ENCODE measurements at places on chromosomes 2 and 18.
A peak's percentile ranks its signal among the peaks of the same experiment; 100 is the strongest.

DNA sequence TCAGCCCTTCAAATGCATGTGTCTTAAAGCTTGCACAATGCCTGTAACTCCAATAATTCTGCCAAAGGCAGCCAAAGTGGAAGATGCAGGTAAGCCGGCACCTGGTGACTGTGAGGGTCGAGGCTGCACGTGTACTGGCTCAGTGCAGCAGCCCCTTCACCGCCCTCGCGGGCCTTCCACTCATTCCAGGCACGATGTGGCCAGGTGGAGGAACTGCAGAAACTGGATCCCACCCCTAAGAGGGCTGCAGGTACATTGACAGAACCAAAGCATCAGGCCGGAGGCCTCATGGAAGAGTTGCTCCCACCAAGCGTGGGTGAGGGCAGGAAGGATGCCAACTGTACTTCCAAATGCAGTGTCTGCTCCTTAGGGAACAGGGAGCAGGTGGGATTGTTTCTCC lies 253.4 kb downstream of the HDAC4 start:
- DNase-seq = no peak

DNA sequence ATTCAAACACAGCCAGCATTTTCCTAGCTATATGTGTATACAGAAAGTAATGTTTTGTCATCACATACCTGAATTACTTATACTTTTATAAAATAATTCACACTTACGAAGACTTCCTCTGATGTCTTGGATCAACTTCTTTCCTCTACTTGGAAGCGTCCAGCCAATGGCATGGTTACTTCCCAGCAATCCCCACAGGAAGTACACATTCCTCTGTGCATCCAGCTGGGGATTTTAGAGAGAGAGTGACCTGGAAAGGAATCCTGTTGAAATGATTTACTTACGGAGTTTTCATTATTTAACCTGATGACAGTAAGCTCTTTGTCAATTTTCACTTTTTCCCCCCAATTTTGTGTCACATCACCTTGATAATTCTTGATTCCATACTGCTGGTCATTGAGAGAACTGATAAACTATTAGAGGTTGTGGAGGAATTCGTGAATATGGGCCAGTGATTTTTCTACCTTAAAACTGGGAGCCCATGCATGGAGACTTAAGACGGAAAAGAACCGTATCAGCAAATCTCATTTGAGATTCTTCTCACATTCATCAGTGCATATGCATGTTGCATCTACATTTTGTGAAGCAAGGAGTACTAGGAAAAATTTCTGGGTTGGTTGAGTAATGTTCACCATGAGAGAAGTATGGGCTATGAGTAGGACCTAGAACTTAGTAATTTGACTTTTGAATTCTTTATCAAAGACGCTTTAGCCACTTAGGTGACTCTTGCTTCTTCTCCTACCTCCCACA lies 9.0 kb upstream of the IL18R1 start:
- DNase-seq = no peak

- peak; percentile 54 for DNase-seq
These were observed 109.8 kb downstream of the AP1S3 start for GRCh38 chr2:223727562-223727961.

DNA sequence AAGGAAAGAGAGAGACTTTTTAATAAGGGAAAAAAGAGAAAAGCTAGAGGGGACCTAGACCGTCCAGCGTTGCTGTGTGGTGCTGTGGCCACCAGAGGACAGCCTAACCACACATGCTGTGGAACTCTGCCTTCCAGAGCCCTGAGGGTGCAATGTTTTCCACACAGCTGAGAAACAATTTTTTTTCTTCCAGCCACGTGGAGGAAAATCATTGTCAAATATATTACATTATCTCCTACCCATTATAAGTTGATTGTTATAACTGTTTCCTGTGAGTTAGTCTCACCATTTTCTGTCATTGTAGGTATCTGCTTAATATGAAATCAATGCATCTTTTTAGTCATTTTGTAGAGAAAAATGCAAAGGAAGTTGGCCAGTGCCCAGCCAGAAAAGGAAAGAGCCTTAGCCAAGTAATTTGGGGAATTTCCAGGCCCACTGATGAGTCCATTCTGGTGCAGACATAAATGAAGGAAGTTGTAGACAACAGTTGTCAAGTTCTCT lies 5.9 kb upstream of the MRPL19 start:
- DNase-seq = no peak

- DNase-seq = no peak
These were observed 5.1 kb downstream of the RHOB start for GRCh38 chr2:20451761-20452499.

GRCh38 chr2:45180779-45181178 lies 171.5 kb upstream of the SIX2 start:
- DNase-seq = no peak

- DNase-seq = no peak
These were observed 53.4 kb downstream of the MC4R start for GRCh38 chr18:60319129-60319528.

GRCh38 chr2:88489181-88489580 lies 36.7 kb upstream of the FOXI3 start:
- DNase-seq = no peak

DNA sequence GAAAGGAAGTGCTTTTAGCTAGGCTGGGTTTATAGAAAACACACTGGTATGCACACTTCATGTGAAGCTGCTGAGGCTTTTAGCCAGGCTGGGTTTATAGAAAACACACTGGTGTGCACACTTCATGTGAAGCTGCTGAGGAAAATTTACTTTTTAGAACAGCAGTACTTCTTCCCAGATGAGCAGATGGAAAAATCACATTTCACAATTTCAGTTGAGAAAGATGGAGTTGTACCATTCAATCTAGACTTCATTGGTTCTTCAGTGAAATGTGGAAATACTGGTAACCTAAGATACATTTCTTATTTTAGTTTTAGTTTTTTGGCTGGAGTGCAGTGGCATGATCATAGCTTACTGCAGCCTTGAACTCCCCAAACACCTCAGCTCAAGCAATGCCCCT lies 11.1 kb downstream of the SNTG2 start:
- no peak for DNase-seq

DNA sequence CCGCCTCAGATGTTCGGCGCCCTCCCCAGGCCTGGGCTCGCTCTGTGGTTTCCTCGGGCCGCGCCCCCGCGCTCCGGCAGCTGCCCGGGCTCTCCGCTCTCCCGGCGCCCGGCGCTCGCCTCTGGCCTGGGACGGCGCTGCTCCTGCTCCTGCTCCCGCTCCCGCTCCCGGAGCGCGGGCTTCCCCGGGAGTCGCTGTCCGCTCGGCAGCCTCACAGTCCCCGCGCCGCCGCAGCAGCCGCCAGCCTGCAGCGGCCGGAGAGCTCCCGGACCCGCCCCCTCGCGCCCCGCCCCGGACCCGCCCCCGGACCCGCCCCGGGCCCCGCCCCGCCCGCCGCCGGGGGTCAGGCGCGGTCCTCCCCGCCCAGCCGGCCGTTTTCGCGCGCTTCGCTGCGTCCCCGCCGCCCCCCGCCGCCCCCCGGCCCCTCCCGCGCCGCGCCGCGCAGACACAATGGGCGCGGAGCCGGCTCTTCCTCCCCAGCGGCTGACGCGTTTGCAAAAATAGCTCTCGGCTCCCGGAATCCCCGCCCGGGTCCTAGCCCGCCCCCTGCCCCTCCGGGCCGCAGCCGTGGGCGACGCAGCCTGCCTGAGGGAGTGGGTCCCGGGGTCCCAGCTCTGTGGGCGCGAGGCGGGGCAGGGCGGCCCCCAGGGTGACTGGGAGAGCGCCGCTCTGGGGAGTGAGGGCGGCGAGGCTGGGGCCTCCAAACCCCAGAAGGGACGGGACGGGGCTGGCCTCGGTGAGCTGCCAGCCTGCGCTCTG lies at the start of gene ARL4C:
Gene ARL4C, minus strand, starts transcription at position 247 of the 759 bp plus-strand sequence. CDS start 495 bp downstream, outside the sequence.
- DNase-seq = no peak

DNA sequence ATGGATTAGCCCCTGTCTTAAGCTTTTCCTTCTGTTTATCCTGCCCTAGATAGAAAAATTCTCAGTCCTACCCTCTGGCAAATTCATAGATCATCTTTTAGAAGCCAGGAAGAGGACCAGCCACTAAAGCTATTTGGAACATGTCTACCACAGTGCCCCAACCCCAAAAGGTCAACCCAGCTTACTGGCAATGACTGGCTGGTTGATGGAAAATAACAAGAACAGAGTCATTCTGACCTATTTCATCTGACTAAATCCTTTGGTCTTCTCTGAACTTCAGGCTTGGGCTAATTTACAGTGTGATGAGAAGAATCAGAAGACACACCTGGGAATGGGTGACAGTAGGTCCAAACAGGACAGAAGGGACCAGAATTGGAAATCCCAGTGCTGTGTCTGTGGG lies 227.3 kb upstream of the CCDC68 start:
- no peak for DNase-seq

DNA sequence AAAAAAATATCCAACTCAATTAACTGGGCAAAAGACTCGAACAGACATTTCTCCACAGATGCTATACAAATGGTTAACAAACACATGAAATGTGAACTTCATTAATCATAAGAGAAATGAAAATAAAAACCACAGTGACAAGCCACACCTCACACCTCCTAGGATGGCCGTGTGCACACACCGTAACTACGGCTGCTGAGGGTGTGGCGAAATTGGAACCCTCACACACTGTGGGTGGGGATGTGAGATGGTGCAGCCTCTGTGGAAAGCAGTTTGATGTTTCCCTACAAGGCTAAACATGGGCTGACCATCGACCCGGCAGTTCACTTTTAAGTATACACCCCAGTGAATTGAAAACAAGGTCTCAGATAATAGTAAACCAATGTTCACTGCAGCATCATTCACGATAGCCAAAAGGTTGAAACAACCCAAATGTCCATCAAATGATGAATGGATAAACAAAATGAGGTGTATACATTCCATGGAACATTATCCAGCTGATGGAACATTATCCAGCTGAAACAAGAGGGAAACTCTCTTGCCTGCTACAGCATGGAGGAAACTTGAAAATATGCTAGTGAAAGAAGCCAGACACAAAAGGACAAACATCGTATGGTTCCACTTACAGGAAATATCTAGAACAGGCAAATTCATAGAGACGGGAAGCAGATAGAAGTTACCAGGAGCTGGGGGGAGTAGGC lies 32.2 kb downstream of the ZAP70 start:
- no peak for DNase-seq

DNA sequence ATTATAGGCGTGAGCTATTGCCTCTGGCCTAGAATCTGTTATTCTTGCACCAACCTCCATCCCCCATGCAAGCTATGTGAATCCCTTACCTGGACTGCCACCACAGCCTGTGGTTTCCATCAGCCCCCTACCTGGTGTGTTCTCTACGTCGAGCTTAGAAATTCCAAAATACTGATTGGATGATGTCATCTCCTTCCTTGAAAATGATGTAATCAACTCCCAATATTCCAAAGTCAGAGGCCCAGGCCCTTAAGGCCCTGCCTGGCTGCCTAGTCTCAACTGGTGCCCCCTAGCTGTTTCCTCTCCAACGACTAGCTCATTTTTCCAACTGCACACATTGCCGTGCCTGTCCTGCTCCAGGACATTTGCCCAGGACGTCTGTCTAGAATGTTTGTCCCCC lies 41.3 kb upstream of the GBX2 start:
- peak; percentile 60 for DNase-seq

GRCh38 chr2:184006998-184007397 lies 591.3 kb upstream of the ZNF804A start:
- no peak for DNase-seq

DNA sequence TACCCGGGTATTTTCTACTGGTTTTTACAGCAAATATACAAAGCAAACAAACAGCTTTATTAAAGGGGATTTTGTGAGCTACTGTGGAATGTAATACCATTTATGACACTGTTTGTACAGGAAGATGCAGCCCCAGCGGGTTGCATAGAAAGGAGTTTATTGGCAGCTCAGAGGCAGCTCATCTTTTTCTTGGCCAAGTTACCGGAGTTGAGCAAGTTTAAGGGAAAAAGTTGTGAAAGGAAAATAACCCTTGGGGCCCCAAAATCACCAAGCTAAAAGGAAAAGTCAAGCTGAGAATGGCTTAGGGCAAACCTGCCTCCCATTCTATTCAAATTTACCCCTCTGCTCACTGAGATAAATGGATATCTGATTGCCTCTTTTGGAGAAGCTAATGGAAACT lies 60.8 kb downstream of the MOB4 start:
- no peak for DNase-seq

DNA sequence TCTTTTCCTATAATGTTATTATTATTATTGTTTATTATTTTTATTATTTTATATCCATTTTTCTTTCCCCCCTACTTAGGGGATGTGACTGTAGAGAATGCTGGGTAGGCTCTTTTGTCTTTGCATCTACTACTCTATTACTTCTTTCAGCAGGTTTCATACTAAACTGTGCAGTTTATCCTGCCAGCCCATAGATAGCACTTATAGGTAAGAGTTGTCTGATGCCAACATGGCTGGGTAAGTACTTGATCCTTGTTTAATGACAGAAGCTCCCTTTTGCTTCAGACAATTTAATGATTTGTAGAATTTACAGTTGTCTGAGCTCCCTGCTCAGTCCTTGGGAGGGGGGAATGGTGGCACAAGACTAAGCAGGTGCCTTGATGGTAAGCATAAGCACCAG lies 262.9 kb upstream of the CDH2 start:
- no peak for DNase-seq

GRCh38 chr2:9178904-9179571 lies 27.6 kb upstream of the ASAP2 start:
- DNase-seq = no peak

DNA sequence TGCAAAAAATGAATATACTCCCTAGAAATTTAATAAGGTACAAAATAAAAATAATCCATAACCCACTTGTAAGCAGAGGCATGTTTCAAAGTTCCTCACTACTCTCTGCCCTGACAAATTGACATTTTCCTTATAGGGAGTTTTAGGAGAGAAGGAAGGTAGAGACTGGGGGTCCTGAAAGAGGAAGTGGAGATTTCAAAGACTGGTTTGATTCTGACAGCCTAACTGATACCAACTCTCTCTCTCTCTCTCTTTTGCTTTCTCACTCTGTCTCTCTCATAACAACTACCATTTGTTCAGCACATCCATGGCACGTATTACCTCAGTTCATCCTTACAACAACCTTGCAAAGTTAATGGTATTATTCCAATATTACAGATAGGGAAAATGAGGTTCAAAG lies 18.6 kb downstream of the FZD7 start:
- DNase-seq = no peak

- no peak for DNase-seq
These were observed 49.8 kb upstream of the ZBTB7C start for GRCh38 chr18:48459016-48459415.

GRCh38 chr18:10759241-10759640 lies 233.4 kb downstream of the NAPG start:
- DNase-seq = no peak

- no peak for DNase-seq
These were observed 17.4 kb upstream of the SMARCAL1 start for GRCh38 chr2:216394881-216395280.

- no peak for DNase-seq
These were observed 1.7 kb upstream of the ZNF532 start for GRCh38 chr18:58862851-58863538.

DNA sequence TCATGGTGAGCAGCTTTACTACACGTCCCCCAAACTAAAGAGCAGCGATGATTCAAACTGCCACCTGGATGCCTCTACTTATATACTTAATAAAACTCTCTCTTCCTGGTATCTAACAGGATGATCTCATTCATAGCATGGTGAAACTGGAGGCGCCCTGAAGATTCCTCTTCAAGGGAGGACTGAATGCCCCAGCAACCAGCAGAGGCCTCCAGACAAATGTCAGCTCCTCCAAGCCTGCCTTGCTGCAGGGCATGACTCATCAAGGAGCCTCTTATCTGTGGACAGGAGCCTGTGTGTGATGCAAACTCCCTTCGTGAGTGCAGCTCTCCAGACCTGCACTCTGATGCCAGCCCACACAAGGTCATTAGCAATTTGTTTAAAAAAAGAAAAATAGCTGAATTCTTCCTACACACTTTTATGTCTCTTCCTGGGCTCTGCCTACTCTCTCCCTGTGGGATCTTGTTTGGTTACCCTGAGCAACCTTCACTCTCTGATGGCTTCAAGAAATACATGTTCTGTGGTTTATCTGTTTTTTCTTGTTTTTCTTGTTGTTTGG lies 30.2 kb downstream of the LONRF2 start:
- no peak for DNase-seq
